NCI-H1048 (cell line): ENCODE measurements at places on chromosomes 16 and 17.

- DNase-seq = no peak
Measured at GRCh38 chr16:70480127-70481105, 26.0 kb downstream of the FCSK start.

DNA sequence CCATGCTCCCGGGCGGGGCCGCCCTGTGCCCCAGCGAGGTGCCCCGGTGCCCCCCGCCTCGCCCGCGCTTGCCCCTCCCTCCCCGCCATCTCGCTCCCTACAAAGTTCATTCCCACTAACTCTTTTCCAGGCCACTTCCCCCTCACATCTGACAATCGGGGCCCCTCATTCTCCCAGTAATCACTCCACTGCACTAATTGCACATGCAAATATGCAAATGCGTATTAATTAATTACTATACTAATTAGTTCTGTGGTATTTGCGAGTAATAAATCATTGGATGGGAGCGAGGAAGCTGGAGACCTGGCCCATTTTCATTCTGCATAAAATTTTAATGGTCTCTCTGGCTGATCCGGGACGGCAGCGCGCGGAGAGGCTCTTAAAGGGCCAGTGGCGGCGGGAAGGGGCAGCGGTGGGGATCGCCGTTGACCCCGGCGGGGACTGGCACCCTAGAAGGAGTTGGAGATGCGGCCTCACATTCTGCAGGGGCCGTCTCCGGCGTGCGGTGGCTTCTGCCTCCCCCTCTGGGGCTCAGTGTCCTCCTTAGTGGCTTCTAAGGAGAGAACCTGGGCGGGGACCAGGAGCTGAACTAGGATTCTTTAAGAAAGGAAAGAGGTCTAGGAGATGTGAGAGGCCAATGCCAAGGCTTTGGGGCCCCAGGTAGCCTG lies 8.4 kb upstream of the PPP1R1B start:
- DNase-seq = no peak

DNA sequence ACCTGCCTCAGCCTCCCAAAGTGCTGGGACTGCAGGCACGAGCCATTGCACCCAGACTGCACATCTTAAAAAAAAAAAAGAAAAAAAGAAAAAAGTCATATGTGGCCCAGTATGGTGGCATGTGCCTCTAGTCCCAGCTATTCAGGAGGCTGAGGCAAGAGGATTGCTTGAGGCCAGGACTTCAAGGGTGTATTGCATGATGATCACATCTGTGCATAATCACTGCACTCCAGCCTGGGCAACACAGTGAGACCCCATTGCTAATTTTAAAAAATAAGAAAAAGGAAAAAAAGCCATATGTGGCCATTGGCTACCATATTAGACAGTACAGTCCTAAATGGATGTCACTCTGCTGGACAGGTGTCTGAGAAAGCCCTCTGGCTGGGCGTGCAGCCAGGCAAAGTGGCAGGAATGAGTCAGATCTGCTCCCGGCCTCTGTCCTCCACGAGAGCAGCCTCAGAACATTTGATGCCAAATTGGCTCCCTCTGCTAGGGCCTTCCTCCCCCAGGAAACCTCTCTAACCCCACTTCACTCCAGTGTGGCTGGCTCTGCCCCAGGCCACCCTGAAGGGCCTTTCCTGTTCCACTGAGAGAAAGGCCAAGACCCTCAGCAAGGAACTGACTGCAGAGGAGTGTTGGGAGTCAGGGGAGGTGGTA lies 14.7 kb downstream of the CA7 start:
- no peak for DNase-seq

GRCh38 chr16:84947022-84947421 lies 64.3 kb downstream of the ZDHHC7 start:
- no peak for DNase-seq

- no peak for DNase-seq
Measured at GRCh38 chr16:30853758-30854157, 40.1 kb downstream of the BCL7C start.

DNA sequence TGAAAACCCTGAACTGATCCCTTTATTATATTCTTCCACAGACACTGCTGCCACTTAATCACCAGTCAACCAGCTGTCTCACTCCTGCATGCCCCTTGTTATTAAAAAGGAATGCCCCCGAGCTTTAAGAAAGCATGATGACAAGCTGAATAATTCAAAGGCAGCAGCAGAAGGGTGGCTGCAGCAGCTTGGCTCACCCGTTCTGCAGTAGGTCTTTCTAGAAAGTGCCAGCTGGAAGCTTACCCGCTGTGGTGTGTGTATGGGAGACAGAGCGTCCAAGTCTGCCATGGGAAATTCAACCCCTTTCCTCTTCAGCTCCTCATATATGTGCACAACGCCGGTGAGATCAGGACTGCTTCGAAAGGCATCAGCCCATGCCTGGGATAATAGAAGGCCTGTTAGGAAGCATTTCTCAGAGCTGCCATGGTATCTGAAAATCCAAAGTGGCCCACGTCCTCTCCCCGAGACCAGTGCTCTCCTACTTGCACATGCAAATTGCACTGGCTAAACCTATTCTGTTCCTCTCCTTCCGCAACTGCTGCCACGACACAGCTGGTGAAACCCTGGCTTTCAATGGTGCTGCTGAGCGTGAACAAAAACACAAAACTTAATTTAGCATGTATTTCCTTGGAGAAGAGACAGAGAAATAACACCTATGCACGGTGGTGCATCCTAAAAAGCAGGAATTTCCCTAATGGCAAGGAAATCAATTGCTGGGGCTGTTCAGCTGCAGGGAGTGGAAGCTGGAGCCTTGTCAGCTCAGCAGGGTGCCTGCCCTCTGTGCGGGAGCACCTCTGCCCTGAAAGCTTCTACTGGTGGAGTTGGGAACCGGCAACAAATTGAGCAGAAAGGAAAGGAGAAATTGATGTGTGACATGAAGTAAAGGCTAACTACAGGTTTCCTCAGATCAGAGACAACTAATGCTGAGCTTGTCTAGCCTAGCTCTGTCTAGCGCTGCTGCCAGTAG lies 47.9 kb upstream of the SREBF1 start:
- no peak for DNase-seq

DNA sequence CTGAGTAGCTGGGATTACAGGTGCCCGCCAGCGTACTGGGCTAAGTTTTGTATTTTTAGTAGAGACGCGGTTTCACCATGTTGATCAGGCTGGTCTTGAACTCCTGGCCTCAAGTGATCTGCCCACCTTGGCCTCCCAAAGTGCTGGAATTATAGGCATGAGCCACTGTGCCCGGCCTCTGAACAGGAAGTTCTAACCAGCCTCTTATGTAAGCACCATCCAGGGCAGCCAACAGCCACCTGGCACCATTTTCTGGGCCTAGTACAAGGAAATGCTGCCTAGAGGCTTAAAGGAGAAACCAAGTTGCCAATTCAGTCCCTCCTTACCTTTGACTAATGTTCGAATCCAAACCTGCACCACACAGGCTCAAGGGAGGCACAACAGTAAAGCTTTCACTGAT lies 8.5 kb upstream of the SLC39A11 start:
- DNase-seq = no peak

- DNase-seq = no peak
Measured at GRCh38 chr16:53219795-53220454, 165.1 kb downstream of the CHD9 start.

DNA sequence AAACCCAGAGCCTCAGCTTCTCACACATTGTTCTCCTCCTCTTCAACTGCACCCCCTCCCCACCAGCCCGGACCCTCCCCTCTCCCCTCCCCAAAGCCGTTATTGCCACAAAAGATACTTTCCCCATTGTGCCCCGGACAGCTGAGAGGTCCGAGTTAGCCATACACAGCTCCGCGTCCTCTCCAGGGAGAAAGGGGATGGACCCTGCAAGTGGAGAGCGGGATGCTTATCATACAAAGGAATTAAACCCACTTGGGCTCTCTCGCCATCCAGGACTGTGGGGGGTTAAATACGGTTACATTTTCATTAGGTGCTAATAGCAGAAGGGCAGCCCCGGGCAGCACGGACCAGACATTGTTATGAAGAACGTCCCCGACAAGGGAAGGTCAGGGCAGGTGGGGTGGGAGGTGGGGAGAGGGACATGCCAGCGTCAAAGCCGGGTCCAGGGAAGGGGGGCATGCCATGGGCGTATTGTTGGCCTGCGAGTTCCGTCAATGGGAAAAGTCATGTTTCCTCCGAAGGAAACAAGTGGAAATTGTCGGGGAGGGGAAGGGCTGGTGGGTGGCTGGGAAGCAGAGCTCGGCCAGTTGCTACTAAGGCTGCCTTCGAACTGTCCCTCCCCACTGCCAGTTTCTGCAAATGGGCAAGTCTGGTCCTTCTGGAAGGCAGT lies 99.1 kb downstream of the SOX9 start:
- no peak for DNase-seq

- DNase-seq = no peak
Measured at GRCh38 chr17:386141-386876, 33.7 kb upstream of the RPH3AL start.

GRCh38 chr17:13086142-13086769 lies 68.4 kb upstream of the ELAC2 start:
- DNase-seq = no peak
